ENCODE measurements at places on chromosomes 4 and X.
A peak's percentile ranks its signal among the peaks of the same experiment; 100 is the strongest.

- no peak for DNase-seq
Observed at GRCh38 chr4:66565801-66566200, 895.5 kb upstream of the EPHA5 start.

- DNase-seq: no peak
Observed at GRCh38 chrX:24999511-24999910, 16.3 kb downstream of the ARX start.

DNA sequence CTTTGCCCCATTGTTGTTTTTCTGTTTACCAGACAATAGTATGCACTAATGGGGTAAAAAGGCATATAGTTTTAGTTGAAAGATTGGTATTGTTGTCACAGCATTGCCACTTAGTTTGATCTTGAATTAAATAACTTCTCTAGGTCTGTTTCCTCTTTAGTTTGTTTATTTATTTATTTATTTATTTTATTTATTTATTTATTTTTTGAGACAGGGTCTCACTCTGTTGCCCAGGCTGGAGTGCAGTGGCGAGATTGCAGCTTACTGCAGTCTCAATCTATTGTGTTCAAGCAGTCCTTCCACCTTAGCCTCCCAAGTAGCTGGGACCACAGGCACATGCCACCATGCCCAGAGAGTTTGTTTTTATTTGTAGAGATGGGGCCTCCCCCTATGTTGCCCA is 138.6 kb downstream of the KDM6A start:
- no peak for DNase-seq

DNA sequence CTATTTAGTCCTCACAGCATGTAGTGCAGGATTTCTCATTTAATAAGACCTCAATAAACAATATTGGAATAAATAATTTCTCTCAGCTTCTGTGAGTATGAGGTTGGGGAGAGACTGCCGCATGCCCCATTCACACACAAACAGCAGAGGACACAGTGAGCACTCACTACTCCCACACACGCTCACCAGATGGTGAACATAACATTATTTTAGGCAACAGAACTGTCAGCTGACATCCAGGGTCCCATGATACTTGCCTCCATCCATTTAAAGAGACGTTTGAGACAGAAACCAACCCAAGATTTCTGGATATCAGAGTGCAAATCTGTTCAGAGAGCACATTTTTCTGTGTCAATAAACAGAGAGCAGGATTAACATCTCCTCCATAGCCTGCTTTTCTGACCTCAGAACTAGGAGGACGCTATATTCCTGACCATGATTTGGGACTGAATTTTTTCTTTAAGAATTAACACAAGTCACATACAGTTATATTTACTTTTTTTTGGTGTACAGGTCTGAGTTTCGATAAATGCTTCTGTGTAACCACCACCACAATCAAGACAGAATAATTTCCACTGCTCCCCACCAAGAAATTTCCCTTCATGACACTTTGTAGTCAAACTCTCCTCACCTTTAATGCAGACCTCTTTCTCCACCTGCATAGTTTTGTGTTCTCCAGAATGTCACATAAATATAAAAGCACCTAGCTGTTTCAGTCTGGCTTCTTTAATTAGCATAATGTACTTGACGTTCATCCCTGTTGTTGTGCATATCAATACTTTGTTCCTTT is 16.7 kb downstream of the GPRIN3 start:
- no peak for DNase-seq

DNA sequence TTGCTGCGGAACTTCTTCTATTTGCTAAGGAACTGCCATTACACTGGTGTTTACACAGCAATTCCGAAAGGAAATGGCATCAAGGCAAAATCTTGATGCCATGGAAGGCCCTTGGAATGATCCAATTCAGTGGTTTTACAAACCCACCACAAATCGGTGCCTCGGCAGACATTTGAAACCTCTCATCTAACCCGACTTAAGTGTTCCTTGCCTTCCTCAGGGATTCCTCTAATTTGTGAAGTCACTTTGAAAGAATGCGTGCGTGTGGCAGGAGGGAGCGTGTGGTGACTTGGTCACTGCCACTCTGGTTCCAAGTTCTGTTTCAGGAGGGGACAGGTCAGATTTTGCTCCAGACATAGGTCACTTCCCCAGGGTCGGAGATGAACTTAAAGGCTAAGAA is 4.8 kb downstream of the NOP14 start:
- no peak for DNase-seq

DNA sequence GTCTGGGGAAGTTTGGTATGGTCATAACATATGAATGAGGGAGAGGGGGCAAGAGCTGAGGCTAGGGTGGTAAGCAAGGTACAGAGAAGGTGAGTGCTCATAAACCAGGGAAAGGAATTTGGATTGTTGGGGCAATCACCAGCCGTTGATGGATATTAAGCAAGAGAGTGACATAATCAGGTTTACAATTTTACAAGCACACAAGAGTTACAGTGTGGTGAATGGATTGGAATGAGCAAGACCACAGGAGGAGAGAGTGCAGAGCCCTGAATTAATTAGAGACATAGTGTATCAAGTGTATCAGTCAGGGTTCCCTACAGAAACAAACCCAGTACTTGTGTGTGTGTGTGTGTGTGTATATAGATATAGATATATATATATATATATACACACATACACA is 18.7 kb upstream of the FMR1NB start:
- no peak for DNase-seq

DNA sequence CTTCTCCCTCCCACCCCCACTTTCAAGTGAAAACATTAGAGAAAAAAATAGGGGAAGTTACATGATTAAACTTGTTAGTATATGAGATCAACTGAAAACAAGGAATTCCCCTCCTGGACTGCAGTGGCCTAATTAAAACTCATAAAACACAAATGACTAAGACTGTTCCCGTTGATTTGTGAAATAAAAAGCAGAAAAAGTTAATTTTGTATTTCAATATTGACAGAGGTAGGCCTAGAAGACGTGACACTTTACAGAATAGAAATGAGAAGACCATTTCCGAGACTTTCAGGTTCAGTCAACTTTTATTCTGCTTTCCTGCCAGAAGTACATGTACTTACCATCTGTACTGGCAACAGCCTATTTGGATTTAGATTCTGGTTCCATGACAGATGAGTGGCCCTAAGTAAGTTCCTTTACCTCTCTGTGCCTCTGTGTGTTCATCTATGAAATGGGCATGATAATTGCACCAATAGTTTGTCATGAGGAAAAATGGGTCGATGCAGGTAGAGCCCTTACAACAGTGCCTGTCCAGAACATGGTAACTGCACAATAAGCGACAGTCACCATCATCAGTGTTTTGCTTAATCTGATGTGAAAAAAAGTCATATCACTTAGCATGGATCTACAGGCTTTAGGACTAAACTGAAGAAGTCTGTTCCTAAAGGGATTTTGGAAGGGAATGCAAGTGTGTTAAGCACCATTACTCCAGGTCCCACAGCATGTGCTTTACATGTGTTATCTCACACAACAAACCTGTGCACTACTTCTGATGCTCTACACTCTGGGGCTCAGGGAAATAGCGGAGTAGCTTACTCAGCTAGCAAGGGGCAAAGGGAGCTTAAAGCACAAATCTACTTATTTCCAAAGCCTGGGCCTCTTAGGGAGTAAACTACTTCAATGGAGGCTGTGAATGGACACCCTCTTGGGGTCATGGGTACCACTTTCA is 562.3 kb upstream of the DIPK2B start:
- DNase-seq: no peak

GRCh38 chrX:118554511-118554910 is 58.9 kb downstream of the DOCK11 start:
- DNase-seq: no peak

DNA sequence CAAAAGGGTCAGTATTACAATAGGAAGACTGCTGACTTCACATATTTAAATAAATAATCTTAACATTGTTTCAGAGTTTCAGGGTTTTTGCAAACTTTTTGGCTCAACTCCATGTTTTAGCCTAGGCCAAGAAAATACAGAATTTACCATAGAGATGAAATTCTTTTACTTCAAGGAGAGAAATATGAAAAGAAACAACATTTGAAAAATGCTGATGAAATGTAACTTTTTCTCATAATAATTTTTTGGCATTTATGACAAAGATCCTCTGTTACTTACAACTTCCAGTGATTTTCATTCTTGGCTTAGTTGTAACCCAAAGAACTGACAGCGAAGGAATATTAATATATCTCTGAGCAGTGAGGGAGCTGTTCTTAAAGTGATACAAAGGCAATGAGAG is 316.1 kb upstream of the EMCN start:
- no peak for DNase-seq

GRCh38 chrX:9153300-9153699 is 119.4 kb upstream of the FAM9B start:
- no peak for DNase-seq

DNA sequence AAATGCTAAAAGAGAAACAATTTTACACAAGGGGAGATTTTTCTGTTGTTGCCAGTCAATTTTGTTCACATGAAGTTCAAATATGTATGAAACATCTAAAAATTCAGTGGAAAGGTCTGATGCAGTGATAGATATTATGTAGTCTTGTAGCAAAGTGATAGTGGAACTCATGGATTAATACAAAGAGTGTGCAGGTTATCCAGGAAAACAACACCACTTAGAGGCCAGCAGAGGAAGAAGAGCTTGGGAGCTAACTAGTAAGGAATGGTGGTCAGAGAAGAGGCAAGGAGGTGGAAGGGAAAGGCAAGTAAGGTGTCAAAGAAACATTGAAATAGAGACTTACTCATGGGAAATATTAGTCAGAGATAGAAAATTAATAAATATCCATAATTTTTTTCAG is 395.6 kb downstream of the MAPK10 start:
- DNase-seq: no peak

DNA sequence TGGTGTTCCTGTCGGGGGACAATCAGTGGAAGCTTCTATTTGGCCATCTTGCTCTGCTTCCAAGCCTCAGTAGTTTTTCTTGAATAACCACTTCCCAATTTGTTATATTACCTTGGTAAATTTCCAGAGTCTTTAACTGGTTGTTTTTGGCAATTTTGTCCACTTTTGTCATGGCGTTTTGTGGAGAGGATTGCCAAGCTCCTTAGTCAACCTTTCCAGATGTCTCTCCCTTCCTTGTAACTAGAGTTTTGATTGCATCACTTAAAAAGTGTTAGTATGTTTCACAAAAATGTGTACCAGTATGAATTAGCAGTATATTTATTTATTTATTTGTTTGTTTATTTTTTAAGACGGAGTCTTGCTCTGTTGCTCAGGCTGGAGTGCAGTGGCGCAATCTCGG is 15.8 kb upstream of the UXT start:
- DNase-seq: no peak

DNA sequence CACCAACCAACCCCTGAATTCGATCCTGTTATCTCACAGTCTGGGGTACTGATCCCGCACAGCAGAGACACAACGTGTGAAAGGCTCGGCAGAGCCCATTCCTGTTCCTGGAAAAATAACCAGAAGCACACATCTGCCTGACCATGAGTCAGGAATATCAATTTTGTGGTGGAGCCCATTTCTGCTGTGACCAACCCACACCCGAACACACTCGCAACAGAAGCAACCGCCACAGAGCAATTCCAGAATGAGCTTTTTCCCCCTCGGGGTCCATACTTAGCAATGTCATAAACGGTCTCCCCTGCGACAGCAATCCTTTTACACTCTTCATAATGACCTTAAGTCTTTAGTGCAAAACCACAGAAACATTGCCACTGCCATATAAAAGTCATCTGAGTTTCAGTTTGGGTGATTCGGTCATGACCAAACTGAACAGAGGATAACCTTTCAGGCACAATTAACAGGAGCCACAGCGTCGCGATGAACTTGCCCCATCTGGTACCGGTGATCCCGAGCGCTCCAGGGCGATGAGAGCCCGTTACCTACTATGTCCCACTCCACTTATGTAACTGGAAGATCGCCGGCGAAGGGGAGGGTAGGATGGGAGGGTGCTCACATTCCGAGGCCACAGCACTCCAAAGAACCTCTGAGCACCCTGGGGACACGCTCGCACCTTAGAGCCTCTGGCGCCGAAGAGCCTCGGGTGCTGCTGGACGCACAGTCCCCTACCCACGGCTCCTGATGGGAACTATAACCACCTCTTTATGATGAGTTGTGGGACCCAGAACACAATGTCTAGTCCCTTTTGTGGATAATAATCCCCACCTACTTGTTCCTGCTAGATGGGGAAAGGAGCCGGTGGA is 1.1 kb downstream of the MECP2 start:
- DNase-seq: no peak

GRCh38 chr4:15956179-15956850 is 6.7 kb downstream of the FGFBP2 start:
- DNase-seq: peak; percentile 57

DNA sequence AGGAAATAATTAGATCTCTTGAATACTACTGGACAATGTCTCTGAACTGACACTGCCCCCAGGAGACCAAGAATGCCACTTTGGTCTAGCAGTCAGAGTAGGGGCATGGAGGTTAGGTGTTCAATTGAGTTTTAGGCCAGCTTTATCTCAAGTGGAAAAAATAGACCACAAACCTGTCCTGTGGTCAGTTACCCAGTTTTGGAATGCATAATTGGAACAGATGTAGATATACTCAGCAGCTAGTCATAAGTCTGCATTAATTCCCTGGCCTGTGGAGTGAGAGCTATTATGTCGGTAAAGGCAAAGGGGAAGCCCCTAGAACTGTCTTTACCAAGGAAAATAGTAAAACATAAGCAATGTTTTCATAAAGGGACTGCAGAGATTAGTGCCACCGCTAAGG is 587.7 kb downstream of the GLUD2 start:
- DNase-seq: no peak

- no peak for DNase-seq
Observed at GRCh38 chr4:49516796-49517195, 530.7 kb downstream of the CWH43 start.

GRCh38 chrX:81377329-81377728 is 175.4 kb downstream of the SH3BGRL start:
- DNase-seq: no peak

GRCh38 chr4:19650903-19651864 is 600.5 kb upstream of the SLIT2 start:
- DNase-seq: no peak

DNA sequence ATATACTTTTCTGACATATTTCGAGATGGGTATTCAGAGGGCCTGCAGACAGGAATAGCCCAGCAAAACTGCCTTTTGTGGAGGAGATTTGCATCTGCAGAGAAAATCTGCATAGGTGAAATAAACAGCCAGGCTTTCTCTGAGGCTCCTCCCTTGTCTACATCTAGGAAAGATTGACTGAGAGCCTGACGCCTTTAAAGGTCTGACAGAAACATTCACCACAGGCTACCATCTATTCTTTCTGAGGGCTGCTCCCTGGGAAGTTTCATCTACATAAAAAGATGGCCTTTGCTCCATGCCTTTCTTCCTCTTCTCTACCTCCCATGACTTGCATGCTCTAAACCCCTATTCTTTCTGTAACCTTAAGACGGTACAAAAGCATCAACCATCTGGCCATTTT is 55.0 kb upstream of the AP1S2 start:
- DNase-seq: no peak

GRCh38 chr4:75512386-75513211 is 1.6 kb downstream of the RCHY1 start:
- no peak for DNase-seq

DNA sequence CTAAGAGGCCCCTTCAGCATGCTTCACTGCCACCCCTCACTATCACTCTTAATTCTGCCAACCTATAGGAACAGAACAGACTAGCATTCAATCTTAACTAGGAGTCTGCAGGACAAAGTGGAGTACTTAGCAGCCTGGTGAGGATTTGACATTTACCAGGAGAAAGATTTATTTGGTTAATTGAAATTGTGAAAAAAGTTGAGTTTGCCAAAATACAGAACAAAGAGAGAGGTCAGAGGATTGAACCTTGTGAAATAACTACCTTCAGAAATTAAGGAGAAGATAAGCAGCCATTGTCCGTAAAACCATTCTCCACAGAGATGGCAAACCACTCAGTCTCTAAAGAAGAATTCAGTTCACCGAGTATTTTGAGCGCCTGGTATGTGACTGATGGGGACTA is 41.8 kb upstream of the IQCM start:
- DNase-seq: no peak

- no peak for DNase-seq
Observed at GRCh38 chrX:30615229-30615628, 37.7 kb upstream of the TASL start.
